ENCODE measurements at places on chromosomes 5 and 9. TPM values are rescaled to one million over a fixed set of nuclear protein-coding genes. Genes with fewer than 3 reads are reported as not detected.

- no peak overlapping the region for H3K4me3 ChIP-seq
- no peak overlapping the region for H3K27ac ChIP-seq
- peaks cover 4% of the 10 kb centered on the region for H3K4me1 ChIP-seq
- DNase-seq, result no peak
- H3K36me3 ChIP-seq, result no peaks in the 10 kb centered on the region
- peaks cover 5% of the 10 kb centered on the region for H3K27me3 ChIP-seq
Observed at GRCh38 chr9:130530938-130531337, 48.4 kb upstream of the FUBP3 start.

DNA sequence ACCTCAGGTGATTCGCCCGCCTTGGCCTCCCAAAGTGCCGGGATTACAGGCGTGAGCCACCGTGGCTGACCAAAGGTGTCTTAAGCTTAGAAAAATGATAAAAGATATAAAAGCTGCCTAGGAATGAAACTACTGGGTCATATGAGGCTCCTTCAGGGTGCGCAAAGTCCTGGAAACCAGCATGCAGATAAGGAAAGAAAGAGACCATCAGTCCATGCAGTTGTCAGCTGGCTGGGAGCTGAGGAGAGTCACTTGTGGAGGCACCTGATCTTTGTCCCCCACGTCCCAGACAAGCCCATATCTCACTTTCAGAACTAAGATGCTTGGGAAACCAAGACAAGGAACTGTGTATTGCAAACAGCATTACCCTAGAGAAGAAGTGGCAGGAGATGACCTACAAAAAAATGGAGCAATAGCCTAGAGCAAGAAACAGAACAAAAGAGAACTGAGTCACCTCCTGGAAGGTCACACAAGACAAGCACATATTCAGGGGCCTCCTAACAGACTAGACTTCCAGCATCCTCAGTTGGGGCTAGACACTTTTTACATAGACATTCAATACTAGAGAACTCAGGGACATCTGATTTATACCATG is 2.8 kb upstream of the CCDC125 start:
- H3K27me3 ChIP-seq, result peaks cover 2% of the 10 kb centered on the region
- H3K27ac ChIP-seq, result no peak overlapping the region
- H3K4me3 ChIP-seq, result no peak overlapping the region
- H3K4me1 ChIP-seq, result peaks cover 2% of the 10 kb centered on the region
- no peaks in the 10 kb centered on the region for H3K36me3 ChIP-seq
- DNase-seq, result no peak

DNA sequence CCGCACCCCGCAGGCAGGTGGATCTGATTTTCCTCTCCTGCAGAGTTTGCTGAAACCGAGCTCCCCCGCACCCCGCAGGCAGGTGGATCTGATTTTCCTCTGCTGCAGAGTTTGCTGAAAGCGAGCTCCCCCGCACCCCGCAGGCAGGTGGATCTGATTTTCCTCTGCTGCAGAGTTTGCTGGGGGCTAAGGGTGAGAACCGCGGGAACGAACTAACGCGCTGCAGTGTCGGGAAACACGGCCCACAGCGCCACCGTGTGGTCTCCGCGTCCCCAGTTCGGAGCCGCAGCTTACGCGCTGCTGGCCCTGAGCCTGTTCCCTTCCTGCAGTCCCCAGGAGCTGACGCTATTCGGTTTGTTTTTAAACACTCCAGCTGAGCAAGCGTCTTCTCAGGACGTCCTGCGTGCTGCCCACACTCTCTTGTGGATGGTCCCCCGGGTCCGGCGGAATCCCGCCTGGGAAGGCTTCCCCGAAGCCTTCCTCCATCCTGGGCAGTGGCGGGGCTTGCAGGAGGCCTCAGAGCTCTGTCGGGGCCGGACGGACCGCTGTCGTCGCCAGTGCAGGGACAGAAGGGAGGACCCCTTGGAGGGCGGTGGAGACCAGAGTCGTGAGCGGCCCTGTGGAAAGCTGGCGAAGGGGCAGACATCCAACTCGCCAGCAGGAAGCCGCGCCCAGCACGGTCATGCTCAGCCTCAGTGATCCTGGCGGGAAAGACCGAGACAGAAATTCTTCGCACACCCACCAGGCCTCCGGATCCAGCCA is 121.2 kb upstream of the LPCAT1 start:
- H3K27me3 ChIP-seq, result peaks cover 4% of the 10 kb centered on the region
- no peak overlapping the region for H3K4me3 ChIP-seq
- no peak overlapping the region for H3K27ac ChIP-seq
- peaks cover 7% of the 10 kb centered on the region for H3K4me1 ChIP-seq

DNA sequence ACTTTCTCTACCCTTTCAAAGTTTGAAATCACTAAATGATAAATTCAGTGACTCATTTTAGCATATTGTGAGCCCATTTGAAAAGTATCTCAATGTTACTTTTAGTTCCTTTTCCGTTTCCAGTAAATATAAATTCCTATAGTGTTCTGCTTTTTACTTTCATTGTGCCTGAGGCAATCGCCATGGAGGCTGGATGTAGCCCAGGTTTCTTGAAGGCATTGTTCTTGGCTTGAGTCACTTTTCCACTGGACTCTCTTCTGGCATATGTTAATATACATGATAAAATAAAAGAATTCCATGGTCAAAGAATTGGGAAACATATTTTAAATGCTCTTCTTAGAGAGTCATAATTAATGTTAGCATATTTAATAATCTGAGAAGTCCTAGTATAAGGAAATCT is 327.0 kb downstream of the IZUMO3 start:
- no peak for DNase-seq
- no peaks in the 10 kb centered on the region for H3K4me1 ChIP-seq
- no peaks in the 10 kb centered on the region for H3K36me3 ChIP-seq
- H3K4me3 ChIP-seq, result no peak overlapping the region

- no peak overlapping the region for H3K4me3 ChIP-seq
- peaks cover 13% of the 10 kb centered on the region for H3K36me3 ChIP-seq
- no peak for DNase-seq
- H3K27me3 ChIP-seq, result peaks cover 11% of the 10 kb centered on the region
- no peaks in the 10 kb centered on the region for H3K4me1 ChIP-seq
Observed at GRCh38 chr9:87667164-87667738, 58.7 kb upstream of the CTSL start.

GRCh38 chr9:87086221-87086818 is 139.0 kb upstream of the GAS1 start:
- no peaks in the 10 kb centered on the region for H3K4me1 ChIP-seq
- DNase-seq, result no peak
- H3K27me3 ChIP-seq, result peaks cover 1% of the 10 kb centered on the region
- H3K36me3 ChIP-seq, result no peaks in the 10 kb centered on the region

DNA sequence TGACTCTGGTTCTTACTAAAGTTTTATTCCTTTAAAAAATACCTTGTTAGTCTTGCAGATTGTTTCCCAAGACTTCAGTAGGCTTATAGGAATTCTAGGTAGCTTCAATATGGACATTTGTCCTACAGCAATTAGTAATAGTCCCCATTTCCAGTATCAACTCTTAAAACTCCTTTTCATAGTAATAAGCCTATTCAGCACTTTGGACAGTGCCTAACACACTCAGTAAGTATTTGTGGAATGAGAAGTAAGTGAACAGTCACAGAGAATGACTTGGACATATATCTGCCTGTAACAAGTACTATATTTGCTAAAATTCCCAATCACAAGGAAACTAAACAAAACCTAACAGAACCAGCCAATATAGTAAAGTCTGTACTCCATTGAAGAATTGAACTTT is 1291.8 kb upstream of the DMAC1 start:
- H3K4me1 ChIP-seq, result no peaks in the 10 kb centered on the region
- H3K27ac ChIP-seq, result no peak overlapping the region
- no peaks in the 10 kb centered on the region for H3K36me3 ChIP-seq
- H3K4me3 ChIP-seq, result no peak overlapping the region

- no peak overlapping the region for H3K4me3 ChIP-seq
- no peaks in the 10 kb centered on the region for H3K4me1 ChIP-seq
- H3K36me3 ChIP-seq, result peaks cover 8% of the 10 kb centered on the region
- DNase-seq, result no peak
Observed at GRCh38 chr9:94056442-94056974, 27.8 kb upstream of the PTPDC1 start.

DNA sequence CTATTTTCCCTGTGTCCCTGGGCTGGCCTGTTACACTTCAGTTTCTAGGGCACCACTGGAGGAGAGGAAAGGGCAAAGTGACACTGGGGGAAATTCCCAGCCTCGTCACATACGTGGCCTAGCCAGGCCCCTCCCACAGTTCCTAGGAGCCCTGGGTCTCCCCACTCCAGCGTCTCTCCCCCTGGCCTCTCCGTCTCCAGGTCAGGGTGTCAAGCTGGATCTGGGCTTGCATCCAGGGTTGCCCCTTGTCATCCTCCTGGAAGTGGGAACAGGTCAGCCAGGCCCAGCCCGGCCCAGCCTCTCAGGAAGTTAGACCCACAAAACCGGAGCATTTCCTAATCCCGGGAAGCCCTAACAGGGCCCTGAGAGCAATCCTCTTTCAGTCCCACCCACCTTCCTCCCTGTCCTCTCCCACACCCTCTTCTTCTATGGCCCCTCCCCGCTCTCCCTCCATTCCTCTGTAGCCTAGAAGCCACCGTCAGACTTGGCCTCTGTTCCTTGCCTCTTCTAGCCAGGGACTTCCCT is 4.7 kb upstream of the TNIP1 start:
- H3K27me3 ChIP-seq, result peaks cover 5% of the 10 kb centered on the region
- H3K4me1 ChIP-seq, result peaks cover 36% of the 10 kb centered on the region
- peak overlapping the region; percentile 30 for H3K27ac ChIP-seq
- no peak overlapping the region for H3K4me3 ChIP-seq

DNA sequence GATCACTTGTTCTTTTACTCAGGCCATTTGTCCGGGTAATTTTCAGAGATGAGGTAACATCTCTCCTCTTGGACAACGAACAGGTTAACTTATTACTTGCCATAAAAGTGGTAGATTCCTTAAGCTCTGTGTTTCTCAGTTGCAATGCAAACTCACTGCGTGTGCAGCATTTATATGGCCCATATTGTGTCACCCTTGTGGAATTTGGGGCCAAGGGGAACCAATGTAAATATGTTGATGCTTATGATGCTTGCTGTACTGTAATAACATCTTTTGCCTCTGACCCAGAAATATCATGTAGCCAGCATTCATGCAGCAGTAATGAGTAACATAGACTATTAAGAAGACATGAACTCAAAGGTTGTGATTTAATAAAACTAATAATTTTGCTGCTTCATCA is 175.8 kb downstream of the ADAMTS6 start:
- H3K4me1 ChIP-seq, result no peaks in the 10 kb centered on the region
- no peak overlapping the region for H3K4me3 ChIP-seq
- DNase-seq, result no peak
- H3K36me3 ChIP-seq, result peaks cover 13% of the 10 kb centered on the region
- no peak overlapping the region for H3K27ac ChIP-seq
- peaks cover 1% of the 10 kb centered on the region for H3K27me3 ChIP-seq

DNA sequence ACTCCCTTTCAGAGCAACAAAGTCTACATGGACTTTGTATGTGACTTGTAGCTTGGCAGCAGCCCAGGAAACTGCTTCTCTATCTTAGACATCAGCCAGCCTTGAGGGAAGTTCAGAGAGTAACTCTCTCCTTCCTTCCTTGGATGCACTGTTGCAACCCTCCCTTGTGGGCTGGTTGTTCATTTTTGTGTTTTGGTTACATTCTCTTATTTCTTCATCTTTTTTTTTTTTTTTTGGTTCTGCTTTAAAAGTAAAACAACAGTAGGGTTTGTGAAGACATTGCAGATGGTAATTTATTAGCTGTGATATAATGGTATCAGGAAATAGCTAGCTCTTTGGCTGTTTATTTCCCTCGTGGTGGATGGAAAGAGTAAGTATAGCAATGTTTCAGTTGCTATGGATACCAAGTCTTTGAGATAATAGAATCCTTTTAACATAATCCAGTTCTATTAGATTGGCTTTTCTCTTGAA is 97.9 kb upstream of the MAMDC2 start:
- H3K4me1 ChIP-seq, result no peaks in the 10 kb centered on the region
- no peaks in the 10 kb centered on the region for H3K27me3 ChIP-seq
- no peak for DNase-seq
- H3K36me3 ChIP-seq, result no peaks in the 10 kb centered on the region
- no peak overlapping the region for H3K4me3 ChIP-seq
- no peak overlapping the region for H3K27ac ChIP-seq

DNA sequence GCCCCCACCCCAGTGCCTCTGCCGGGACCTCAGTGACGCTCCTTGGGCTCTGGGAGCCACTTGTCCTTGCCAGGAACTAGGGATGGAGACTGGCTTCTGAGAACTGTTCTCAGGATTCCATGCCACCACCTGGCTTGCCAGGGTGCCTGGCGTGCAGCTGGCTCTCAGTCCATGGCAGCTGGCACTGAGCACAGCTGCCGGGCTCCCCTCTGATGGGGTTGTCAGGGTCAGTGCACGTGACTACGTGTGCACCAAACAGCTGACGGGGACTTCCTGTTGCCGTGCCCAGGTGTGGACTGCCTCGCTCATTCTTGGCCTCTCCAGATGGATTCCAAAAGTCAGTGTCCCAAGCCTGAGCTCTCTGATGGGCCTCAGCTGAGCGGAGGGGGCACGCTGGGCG is 9.4 kb downstream of the KCNT1 start:
- no peak overlapping the region for H3K4me3 ChIP-seq
- H3K4me1 ChIP-seq, result no peaks in the 10 kb centered on the region
- no peak overlapping the region for H3K27ac ChIP-seq
- no peaks in the 10 kb centered on the region for H3K36me3 ChIP-seq
- no peak for DNase-seq
- peaks cover 18% of the 10 kb centered on the region for H3K27me3 ChIP-seq

GRCh38 chr9:137488327-137488653 is 29.2 kb upstream of the NSMF start:
- H3K4me3 ChIP-seq, result no peak overlapping the region
- no peak overlapping the region for H3K27ac ChIP-seq
- peaks cover 5% of the 10 kb centered on the region for H3K36me3 ChIP-seq
- peaks cover 5% of the 10 kb centered on the region for H3K27me3 ChIP-seq
- DNase-seq, result no peak
- H3K4me1 ChIP-seq, result no peaks in the 10 kb centered on the region

- DNase-seq, result no peak
- H3K27ac ChIP-seq, result no peak overlapping the region
- H3K36me3 ChIP-seq, result no peaks in the 10 kb centered on the region
Observed at GRCh38 chr5:109450129-109450877, 40.5 kb upstream of the PJA2 start.

- H3K36me3 ChIP-seq, result no peaks in the 10 kb centered on the region
- DNase-seq, result no peak
- H3K4me3 ChIP-seq, result no peak overlapping the region
- H3K4me1 ChIP-seq, result no peaks in the 10 kb centered on the region
Observed at GRCh38 chr5:56090793-56091460, 96.2 kb upstream of the IL6ST start.

GRCh38 chr5:65882278-65882677 is 44.1 kb upstream of the ERBIN start:
- no peak overlapping the region for H3K4me3 ChIP-seq
- H3K27me3 ChIP-seq, result no peaks in the 10 kb centered on the region
- DNase-seq, result no peak

GRCh38 chr9:98962181-98962560 is 18.5 kb downstream of the COL15A1 start:
- no peak for DNase-seq
- no peak overlapping the region for H3K4me3 ChIP-seq
- peaks cover 13% of the 10 kb centered on the region for H3K36me3 ChIP-seq

PTGER4 gene
- total RNA-seq, result 0.26 TPM

RABL6 gene
- total RNA-seq, result 88.4 TPM

GGTA1 gene
- 19.7 TPM for total RNA-seq

MUSK gene
- total RNA-seq, result not detected

SV2C gene
- total RNA-seq, result 0.15 TPM

FOXI1 gene
- 2.2 TPM for total RNA-seq

GRXCR2 gene
- not detected for total RNA-seq

OTP gene
- not detected for total RNA-seq

ST6GALNAC6 gene
- total RNA-seq, result 80.0 TPM

OR5C1 gene
- total RNA-seq, result not detected

PCDHB10 gene
- total RNA-seq, result 10.3 TPM

PRR16 gene
- total RNA-seq, result not detected

Measured in endothelial cell (in vitro differentiated cells).